ENCODE measurements at places on chromosomes 5 and 9. TPM values are rescaled to one million over a fixed set of nuclear protein-coding genes. Genes with fewer than 3 reads are reported as not detected.

Gene EGFLAM
- not detected for total RNA-seq

Gene TAS2R1
- total RNA-seq, result not detected

Gene CER1
- not detected for total RNA-seq

Gene NRG2
- total RNA-seq, result 22.2 TPM

Gene REEP2
- 7.7 TPM for total RNA-seq

Gene RNF183
- not detected for total RNA-seq

Gene DIRAS2
- total RNA-seq, result 1.1 TPM

Measured in stomach (tissue), 19 donors.